ENCODE measurements at places on chromosomes 11 and 22.

GRCh38 chr11:59463190-59463641 lies 6.5 kb downstream of the OR4D6 start:
- DNase-seq: no peak

GRCh38 chr22:31049815-31050420 lies 31.2 kb upstream of the SMTN start:
- DNase-seq: no peak

DNA sequence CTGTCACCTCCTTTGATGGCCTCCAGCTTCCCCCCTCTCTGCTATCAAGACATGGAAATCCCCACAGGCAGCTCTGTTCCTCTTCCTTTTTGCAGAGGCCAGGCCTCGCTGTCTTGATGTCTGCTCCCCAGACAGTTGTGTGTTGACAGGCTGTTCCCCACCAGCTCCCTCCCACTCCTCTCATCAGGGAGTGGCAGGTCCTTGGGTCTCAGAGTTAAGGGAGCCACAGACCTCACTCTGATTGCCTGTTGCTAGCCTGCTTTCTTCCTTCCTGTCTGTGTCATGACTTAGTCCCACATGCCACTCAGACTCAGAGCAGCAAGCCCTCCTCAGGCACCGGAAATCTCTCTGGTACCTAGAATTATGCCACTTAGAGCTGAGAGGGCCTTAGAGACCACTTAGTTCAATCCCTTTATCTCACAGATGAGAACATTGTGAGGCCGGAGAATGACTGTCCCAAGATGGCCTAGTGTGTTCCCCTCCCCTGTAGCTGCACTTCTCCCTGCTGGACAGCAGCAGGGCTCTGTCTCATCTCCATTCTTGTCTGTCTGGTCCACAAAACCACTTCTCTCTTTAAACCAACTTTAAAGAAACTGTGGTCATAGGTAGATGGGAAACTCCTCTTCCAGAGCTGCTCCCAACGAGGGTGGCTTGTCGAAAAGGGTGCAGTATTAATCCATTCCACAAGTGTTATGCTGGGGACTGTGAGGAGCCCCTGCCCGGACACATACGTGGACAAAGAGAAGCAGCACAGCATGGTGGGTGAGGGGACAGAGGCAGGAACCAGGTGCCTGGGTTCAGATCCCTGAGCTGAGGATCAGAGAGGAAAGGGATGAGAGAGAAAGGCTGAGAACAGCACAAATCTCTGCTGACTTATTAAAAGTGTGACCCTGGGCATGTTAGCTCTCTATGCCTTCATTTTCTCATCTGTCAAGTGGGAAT lies 4.2 kb downstream of the AMPD3 start:
- DNase-seq: peak; percentile 37

- no peak for DNase-seq
These were observed 12.7 kb downstream of the TMEM45B start for GRCh38 chr11:129828301-129828836.

DNA sequence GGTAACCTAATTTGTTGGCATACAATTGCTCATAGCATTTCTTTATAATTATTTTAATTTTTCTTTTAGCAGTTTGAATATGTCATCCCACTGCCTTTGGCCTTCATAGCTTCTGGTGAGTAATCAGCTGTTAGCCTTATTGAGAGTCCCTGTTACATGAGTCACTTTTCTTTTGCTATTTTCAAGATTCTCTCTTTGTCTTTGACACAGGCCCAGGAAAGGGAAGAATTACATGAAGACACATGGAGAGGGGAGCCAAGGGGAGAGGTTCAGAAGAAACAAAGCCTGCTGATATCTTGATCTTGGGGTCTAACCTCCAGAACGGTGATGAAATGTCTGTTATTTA lies 418.2 kb downstream of the METTL15 start:
- DNase-seq: no peak

- DNase-seq: no peak
These were observed 155.3 kb upstream of the SYN3 start for GRCh38 chr22:33213383-33214075.

DNA sequence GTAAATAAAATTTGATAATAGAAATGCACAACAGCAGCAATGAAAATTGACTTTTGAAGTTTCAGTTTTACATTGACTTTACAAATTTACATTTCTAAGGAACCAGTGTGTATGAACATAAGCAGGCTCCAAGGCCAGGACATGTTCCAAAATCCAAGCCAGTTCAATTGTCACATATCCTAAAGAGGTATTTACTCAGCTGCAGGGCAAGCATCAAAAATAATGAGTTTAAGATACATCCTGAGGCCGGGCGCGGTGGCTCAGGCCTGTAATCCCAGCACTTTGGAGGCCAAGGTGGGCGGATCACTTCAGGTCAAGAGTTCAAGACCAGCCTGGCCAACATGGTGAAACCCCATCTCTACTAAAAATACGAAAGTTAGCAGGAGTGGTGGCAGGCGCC lies 39.0 kb upstream of the AKIP1 start:
- DNase-seq: no peak

GRCh38 chr11:64850979-64851567 lies 6.6 kb upstream of the CDC42BPG start:
- peak; percentile 52 for DNase-seq

GRCh38 chr22:31138126-31138525 lies 2.2 kb downstream of the PLA2G3 start:
- DNase-seq: no peak

DNA sequence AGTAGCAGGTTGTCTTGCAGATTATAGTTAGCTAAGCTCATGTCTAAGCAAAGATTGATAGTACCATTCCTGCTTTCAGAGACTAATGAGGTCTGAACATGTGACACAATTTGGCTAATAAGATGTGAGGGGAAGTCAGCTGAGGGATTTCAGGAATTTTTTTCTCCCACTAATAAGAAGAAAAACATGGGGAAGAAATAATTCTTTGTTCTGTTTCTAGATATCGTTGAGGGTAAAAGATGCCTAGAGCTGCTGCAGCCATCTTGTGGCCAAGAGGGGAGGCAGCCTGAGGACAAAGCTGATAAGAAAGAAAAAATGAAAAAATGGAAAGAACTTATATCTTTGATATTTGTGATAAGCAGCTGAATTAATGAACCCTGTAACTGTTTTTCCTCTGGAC lies 1334.4 kb downstream of the LRRC4C start:
- DNase-seq: no peak

DNA sequence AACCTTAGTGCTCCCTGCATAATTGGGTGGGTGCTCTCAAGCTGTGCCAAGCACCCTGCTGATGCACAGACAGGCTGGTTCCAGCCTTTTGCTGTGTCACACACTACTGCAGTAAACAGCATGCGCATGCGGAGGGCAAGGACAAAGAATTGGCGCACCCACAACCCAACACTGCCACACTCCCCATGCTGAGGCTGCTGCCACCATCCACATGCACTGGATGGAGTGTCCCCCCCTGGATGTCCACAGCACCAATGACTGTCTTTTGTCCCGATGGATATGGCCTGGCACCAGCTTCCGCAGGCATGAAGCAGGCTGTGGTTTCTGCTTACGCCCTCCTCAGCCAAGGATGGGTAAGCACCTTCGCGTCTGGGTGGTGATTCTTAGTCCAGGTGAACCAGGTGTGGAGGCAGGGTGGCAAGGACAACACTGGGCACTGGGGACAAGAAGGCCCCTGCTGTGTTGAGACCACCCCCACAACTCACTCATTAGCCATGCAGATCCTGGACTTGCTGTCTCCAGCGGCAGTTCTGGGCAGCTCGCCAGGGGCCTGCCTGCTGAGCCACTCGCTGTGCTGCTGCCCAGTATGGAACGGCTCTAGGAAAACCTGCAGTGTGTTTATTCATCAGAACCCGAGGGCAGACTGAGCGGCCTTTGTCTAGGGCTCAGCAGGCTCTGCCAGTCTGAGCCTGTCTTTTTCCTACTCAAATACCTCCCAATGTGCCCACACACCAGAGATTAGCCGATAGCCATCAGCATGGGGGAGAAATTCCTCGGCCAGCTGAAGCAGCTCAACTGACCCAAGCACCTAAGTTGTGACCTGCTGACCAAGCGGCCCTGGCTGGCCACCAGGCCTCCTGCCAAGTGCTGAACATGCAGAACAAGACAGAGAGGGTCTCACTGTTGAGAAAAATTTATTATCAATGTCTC lies 8.2 kb upstream of the NAP1L4 start:
- no peak for DNase-seq

- DNase-seq: no peak
These were observed 10.8 kb downstream of the SUN2 start for GRCh38 chr22:38744981-38745380.

GRCh38 chr22:25970999-25971811 lies 198.1 kb upstream of the SEZ6L start:
- DNase-seq: no peak

DNA sequence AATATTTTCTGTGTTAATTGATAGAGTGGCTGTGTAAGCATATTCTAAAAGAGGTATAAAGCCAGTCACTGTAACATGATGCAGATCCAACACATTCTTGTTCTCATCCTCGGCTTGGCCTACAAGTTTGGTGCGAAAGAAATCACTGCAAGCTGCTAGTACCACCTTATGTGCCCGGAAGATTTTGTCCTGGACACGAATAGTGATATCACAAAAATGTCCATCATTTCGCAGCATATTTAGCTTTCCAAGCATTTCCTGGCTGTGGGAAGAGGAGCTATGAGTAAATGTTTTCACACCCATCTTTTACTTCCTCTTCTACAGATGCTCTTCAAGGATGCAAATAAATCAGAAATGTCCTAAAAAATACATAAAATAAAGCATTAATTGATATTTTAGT lies 53.1 kb downstream of the ZBTB44 start:
- DNase-seq: no peak

DNA sequence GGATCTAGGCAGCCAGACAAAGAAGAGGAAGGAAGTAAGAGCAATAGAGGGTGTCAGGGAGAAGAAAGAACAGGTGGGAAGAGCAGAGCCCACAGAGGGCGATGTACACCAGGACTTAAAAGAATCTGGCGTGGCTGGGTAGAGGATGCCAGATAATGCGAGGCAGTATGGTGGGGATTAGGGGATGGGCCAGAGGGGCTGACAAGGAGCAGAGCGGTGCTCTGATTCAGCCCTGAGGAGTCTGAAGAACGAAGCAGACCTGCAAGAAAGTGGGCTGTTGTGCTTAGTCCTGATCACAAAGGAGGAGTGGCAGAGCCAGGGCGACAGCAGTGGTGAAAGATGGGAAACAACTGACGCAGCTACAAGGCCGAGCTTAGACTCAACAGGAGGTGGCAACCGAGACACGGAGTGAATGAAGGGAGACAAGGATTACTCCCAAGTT lies 163.7 kb downstream of the LARGE1 start:
- no peak for DNase-seq

DNA sequence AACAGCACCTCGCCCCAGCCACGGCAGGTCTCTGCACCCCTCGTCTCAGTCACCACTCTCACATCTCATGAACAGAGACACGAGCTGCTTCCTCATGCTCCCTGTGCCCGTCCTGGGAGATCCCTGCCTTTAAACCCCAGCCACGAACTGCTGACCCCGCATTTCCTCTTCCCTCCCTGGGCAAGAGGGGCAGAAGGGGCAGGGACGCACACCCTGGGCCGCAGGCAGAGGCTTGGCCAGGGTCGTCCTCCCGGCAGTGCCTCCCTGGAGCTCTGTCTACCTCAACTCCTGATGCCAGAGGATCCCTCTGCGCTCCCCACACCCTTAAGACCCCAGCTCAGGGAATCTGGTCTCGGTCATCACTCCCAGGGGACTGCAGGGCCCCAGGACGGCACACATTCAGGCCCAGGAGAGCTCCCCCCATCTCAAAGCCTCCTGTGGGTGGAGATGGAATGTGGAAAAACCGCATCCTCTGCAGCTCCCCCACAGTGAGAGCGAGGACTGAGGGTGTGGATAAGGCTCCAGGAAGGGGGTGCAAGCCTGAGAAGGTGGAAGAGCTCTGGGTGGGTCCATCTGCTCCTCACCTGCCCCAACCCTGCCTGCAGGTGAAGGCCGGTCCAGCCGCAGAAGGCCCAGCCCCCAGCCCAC lies 1.2 kb downstream of the BID start:
- no peak for DNase-seq

- DNase-seq: no peak
These were observed 18.5 kb downstream of the MORC2 start for GRCh38 chr22:30949934-30950660.

DNA sequence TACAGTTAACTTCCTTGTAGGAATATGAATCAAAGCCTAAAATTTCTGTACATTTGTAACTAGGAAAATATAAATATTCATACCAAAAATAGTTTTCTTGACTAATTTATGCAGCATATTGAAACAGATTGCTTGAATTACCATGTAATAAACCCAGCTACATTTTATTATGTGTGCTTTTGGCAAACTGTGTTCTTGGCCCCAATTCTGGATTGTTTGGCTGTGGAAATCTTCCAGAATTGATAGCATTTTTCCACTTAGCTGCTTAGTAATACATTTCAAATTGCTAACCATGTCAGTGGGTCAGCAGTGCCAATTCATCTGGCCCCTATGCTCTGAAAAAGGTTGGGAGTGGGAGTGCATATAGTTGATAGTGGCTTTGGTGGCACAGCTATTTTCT lies 32.3 kb downstream of the PDHX start:
- DNase-seq: no peak

- no peak for DNase-seq
These were observed 22.2 kb upstream of the MUC5B start for GRCh38 chr11:1200611-1201191.

- DNase-seq: no peak
These were observed 703.1 kb downstream of the BRD1 start for GRCh38 chr22:49124608-49125007.

GRCh38 chr11:122123263-122123929 lies 7.4 kb upstream of the BLID start:
- no peak for DNase-seq

GRCh38 chr11:83639995-83640758 lies 354.0 kb upstream of the CCDC90B start:
- DNase-seq: no peak

DNA sequence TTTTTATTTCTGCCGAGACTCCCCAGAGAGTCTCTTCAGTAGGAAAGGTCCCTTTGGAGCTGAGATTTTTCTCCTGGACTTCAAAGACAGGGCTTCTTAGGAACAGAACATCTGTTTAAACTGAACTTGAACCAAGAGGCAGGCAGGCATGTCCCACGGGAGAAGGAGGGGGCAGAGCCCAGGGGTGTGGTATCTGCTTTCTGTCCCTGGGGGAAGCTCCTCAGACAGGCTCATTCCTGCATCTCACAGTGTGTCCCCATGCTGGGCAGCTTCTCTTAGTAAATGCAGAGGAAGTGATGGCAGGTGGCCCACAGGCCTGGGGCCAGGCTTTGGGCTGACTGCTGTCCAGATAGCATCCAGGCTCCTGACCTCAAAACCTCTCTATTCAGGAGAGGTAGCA lies 47.3 kb downstream of the TSPAN18 start:
- no peak for DNase-seq

Data from stimulated activated CD4-positive, alpha-beta T cell treated with anti-CD3 and anti-CD28 coated beads, Interleukin-12 subunit alpha, Interleukin-12 subunit beta, amount 100 ng/mL, for 24 hours (primary cell).